ENCODE measurements at places on chromosomes 4 and X. TPM values are rescaled to one million over a fixed set of nuclear protein-coding genes. Genes with fewer than 3 reads are reported as not detected.
A peak's percentile ranks its signal among the peaks of the same experiment; 100 is the strongest.

The ARSD gene
- total RNA-seq = 0.47 TPM

The AFF2 gene
- 1.7 TPM for total RNA-seq

The ASB12 gene
- 0.17 TPM for total RNA-seq

The LAP3 gene
- total RNA-seq = 111 TPM

The ZNF182 gene
- total RNA-seq = 9.3 TPM

The RHOH gene
- 92.7 TPM for total RNA-seq

The FRG2 gene
- not detected for total RNA-seq

The FDCSP gene
- not detected for total RNA-seq

The GRID2 gene
- total RNA-seq = not detected

GRCh38 chr4:79923281-79923680 lies 149.7 kb downstream of the ANTXR2 start:
- DNase-seq = no peak

DNA sequence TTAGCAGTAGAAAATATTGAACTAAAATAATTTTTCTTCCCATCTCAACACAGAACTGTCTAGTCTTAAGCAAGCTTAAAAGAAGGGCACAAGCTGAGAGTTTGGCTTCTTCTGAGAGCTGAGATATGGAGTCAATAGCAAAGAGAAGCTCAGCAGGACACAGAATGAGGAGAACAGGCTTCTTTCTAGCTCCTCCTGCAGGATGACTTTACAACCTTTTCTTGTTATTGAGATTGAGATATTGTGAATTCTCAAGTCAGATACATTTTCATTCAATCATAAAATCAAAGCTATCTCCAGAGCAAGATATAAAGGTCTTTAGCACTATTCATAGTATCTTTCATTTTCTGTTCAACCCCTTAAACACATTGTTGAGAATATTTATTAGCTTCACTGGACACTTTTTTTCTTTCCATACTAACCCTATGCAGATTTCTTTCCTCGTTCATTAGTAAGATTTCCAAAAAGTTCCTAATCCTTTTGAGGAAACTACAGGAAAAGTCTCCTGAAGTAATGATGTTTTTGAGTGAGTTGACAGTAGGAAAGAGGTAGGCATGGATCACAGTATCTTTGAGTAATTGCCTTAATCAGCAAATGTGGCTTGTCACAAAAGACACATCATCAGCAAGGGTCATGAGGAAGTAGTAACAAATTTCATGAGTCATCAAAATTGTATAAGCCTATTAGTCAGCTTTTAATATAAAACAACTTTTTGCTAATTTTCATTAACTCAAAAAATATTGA lies 17.8 kb upstream of the CXCL3 start:
- DNase-seq = no peak

GRCh38 chr4:107736924-107737448 lies 17.0 kb upstream of the PAPSS1 start:
- peak; percentile 40 for DNase-seq

DNA sequence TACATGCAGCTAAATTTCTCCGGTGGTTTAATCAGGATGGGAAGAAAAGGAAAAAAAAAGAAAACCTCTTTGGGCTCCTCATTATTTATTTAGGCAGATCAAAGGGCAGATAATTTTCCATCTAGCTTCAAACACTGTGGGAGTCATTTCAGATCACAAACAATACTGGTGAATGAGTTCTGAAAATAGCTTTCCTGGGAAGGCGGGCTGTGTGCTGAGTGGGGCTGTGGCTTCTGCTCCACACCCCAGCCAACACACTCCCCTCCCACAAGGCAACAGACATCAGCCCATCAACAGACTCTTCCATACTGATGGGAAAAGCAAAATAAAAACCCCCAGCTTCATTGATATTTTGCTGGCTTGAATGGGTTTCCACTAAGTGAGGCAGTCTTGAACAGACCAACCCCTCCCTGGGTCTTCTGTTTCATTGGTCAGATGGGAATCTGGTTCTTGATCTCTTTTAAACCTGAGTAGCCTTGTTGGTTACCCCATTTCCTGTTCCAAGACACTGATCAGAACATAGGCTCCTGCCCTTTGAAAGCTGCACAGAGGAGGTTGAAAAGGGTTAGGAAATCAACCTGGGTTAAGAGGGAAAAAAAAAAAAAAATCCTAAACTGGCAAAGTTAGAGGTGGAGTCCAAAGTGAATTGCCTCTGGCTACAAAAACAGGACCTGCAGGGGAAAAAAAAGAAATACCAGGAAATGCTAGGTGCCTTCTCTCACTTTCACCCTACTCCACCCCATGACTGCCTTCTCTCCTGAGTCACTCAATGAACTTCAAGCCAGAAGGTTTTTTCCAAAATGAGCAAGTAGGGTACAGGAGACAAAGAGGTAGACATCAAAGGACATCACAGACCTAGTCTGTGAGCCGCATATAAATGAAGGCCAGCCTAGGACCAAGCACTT lies 20.0 kb downstream of the AMOT start:
- no peak for DNase-seq

DNA sequence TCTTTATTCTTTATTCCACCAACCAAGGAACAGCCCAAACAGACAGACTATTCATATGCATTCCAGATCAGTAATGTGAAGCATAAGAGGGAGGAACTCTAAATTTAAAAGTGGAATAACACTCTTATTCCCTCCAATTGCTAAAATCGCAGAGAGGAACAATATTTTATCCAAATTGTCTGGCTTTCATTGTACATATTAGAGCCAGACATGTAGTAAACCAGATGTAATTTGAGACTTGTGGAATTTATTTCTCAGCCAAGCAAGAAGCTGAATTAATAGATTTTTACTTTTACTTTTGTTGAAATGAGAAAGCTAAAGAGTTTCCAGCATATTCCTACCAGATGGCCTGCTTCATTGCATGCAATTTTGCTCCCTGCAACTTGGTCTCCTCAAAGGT lies 674.6 kb upstream of the SLIT2 start:
- DNase-seq = no peak

DNA sequence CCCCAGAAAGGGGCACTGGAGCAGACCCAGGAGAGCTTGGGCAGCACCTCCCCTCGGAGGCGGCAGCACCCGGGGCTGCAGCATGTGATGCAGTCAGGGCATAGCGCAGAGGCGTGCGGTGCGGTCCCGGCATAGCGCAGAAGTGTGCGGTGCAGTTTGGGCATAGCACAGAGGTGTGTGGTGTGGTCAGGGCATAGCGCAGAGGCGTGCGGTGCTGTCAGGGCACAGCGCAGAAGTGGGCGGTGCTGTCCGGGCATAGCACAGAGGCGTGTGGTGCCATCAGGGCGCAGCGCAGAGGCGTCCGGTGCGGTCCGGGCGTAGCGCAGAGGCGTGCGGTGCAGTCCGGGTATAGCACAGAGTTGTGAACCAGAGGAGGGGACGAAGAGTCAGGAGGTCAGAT lies 42.8 kb downstream of the ADRA2C start:
- DNase-seq = no peak

GRCh38 chr4:18185491-18185890 lies 163.9 kb upstream of the LCORL start:
- no peak for DNase-seq

GRCh38 chrX:16646366-16647138 lies 3.4 kb upstream of the S100G start:
- DNase-seq = no peak

DNA sequence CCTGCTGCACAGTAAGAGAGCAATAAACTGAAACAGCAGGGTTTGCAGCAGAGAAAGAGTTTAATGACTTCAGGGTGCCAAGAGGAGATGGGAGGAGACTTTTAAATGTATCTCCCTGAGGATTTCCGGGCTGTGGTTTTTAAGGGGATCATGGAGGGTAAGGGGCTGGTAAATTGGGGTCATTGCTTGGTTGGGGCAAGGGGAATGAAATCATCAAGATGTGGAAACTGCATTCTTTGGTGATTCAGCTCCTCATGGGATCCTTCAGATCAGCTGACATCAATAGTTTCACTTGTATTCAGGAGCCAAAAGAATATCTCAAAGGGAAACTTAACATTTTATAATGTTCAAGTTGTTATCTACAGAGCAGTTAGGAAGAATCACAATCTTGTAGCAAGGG lies 174.3 kb upstream of the ANXA10 start:
- DNase-seq = no peak

GRCh38 chr4:142550965-142551364 lies 295.1 kb downstream of the INPP4B start:
- DNase-seq = no peak

GRCh38 chrX:119693040-119693995 lies at the start of gene SEPTIN6:
TSS of gene SEPTIN6 (minus strand) at chrX:119693168. CDS start at chrX:119693105, 63 bp downstream.
- peak; percentile 86 for DNase-seq

DNA sequence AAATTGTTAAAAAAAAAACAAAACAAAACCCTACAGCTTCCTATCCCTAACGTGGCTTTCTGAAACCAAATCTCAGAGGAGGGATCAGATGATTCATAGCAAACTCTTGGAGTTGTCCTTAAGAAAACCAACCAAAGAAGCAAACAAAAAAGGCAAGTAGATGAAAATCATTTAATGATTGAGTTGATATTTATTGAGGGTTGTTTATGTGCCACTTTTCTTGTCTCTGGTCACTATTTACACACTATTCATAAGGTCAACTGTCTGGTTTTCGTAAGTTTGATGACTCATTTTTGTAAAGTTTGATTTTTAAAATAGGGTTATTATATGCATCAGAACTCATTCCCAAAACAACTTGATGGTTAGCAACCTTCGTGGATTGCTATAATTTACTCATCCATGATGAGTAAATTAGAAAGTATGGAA lies 133.4 kb downstream of the UNC5C start:
- no peak for DNase-seq

DNA sequence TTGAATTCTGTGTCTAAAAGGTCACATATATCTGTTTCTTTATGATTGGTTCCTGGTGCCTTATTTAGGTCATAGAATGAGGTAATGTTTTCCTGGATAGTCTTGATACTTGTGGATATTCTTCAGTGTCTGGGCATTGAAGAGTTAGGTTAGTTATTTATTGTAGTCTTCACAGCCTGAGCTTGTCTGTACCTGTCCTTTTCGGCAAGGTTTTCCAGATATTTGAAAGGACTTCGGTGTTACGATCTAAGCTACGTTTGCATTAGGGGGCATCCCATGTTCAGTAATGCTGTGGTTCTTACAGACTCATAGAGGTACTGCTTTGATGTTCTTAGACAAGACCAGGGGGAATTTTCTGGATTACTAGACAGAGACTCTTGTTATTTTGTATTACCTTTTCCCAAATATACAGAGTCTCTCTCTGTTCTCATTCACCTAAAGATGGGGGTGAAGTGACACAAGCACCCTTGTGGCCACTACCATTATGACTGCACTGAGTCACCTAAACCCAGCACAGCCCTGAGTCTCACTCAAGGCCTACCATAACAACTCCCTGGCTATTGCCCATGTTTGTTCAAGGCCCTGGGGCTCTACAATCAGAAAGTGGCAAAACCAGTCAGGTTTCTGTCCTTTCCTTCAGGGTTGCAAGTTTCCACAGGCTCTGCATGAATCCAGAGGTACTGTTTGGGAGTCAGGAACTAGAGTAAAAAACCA lies 30.1 kb upstream of the CYSLTR1 start:
- no peak for DNase-seq

DNA sequence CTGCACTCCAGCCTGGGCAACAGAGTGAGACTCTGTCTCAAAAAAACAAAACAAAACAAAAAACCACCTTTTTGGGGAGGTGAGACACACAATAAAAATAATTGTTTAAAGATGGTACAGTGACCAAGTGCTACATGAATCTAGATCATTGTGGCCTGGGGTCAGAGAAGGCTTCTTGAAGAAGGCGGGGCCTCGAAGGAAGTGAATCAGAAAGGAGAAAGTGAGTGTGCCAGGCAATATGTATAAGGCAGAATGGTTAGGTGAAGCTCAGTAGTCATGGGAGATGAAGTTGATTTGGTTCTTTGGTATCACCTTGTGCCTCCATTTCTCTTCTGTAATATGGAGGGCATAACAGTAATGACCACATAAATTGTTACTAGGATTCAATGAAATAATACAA lies 58.9 kb downstream of the DOCK11 start:
- peak; percentile 40 for DNase-seq

DNA sequence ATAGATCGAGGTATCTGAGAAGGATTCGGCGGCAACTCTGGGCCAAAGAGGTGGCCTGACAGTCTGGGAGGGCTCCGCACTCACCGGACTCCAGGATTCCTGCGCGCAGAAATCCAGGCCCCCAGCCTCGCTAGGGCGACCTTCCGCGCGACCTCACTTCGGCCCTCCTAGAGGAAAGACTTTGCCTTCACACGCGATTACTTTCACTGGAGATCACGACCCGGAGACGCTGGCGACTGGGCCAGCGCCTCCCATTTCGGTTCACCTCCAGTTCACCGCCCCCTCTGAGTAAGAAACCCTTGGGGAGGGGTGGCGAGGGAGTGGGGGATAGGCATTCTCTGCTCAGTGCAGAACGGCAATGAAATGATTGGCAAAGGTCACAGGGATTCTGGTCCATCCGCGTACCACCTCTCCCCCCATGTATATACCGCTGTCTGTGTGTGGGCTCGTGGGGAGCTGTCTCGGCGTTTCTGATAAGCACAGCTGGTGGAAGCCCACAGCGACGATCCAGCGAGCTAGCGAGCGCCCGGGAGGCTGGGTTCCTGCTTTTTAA lies 2.5 kb downstream of the POU3F4 start:
- no peak for DNase-seq

GRCh38 chr4:176193126-176193525 lies 2.3 kb downstream of the SPATA4 start:
- DNase-seq = no peak

- peak; percentile 71 for DNase-seq
These were observed 32.0 kb downstream of the DAPP1 start for GRCh38 chr4:99848591-99849001.

GRCh38 chr4:106766519-106766918 lies 269.6 kb downstream of the DKK2 start:
- DNase-seq = no peak

DNA sequence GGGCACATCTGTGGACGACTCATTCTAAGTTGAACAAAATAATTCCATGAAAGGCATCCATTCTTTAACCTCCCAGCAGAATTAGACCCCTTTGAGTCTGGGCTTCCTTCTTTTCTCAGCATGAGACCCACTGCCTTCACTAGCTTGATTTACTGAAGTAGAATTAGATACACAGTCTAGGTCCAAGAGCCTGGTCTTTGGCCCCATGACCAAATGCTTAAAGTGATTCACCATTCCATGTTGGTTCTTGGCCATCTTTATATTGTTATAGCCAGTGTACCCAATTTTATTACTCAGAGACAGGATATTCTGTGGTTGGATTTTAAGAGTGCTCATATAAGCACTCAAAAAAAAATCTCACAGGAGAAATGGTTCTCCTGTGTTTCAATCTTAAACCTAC lies 155.3 kb upstream of the GPC4 start:
- no peak for DNase-seq
